COR-L47 (cell line): ENCODE measurements at places on chromosomes 13 and 19.

DNA sequence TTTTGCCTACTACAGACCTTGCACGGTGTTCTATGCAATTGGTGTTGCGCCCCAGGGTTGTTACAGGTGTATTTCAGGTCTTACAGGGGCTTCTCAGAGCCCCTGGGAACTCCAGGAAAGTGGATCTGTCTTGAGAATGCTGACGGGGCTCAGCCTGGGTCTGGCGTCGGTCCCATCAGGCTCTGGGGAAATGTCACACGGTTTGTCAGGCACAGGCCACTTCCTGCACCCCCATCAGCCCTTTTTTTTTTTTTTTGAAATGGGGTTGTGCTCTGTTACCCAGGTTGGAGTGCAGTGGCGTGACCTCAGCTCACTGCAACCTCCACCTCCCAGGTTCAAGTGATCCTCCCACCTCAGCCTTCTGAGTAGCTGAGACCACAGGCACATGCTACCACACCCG is 13.2 kb downstream of the CLEC4G start:
- DNase-seq, result no peak

DNA sequence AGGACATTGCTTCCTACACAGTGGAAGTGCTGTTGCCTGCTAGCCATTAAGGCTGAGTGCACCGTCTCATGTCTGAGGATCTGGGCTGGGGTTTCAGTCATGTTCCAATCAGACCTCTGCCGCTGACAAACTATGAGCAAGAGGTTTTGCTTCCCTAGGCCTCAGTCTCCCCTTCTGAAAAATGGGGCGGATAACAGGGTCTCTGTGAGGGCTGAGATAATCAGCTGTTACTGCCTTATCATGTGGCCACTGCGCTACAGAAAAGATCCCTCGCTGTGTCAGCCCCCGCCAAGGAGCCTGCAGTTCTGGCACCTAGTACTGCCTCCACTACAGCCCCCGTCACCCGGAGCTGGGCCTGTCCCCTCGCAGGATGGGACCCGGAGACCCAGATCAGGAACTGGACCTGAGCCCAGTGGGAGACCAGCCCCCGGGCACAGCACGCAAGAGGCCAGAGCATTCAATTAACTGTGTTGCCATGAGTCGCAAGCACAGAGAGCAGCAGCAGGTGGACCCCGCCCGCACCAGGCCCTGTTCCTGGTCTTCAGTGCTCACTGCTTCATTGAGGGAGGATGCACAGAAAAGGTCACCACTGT is 3.0 kb upstream of the PNKP start:
- DNase-seq, result no peak

GRCh38 chr13:98539666-98540065 is 37.2 kb downstream of the STK24 start:
- DNase-seq, result no peak

- DNase-seq, result no peak
These were observed 79.8 kb downstream of the ATP11A start for GRCh38 chr13:112769615-112770014.

GRCh38 chr13:40311356-40312101 is 354.9 kb downstream of the FOXO1 start:
- no peak for DNase-seq

DNA sequence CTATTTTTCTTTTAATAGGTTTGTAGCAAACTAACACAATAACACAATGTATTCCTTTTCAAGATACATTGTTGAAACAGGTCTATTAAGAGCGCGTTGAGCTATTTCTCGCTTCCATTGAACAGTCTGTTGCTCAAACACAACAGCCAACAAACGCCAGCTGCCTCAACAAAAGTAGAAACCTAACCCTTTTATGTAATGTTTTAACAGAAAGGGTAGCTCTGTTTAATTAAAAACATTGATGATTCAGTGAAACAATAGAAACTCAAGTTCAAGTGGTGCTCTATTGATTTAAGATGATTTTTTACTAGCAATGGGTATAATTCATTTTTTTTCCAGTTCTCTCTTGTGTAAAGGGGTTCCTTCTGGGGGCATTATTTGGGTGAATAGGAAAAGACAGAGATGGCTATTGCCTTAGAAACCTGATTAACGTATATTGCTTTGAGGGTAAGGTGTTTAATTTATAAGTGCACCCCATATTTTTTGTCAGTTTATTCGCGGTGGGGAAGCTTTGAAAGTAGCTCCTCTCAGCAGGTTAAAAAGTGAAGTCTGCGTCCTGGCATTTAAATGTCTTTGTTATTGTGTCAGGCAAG is 14.9 kb downstream of the ZIC2 start:
- DNase-seq, result peak; percentile 94

DNA sequence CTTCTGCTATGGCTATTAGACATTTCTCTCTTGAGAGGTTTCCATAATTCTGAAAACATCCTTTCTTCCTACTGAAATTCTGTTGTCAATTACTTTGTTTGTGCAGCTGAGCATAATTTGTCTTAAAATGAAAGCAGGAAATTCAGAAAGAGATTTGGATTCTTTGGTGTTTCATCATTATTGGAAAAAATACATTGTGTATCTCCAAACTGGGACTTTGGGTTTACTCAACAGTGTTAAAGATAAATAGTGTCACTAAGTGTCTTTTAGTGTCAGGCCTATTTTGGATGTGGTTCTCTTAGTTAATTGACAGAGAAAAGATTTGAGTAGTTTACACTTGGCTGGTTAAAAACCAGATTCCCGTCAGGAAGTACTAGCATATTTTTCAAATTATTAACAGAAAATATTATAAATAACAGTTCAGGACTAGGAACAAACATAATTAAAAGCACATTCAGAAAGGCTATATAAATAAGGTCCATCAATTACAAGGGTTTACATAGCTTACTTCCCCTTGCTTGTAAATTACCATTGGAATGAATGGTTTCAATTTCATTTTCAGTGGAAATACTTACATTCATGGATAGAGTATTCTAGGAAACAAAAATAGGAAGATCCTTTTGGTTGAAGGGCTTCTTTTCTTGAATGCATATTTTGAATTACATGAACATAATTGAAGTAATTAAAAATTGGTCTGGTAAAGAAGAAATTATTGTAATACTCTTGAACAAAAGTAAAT is 483.1 kb downstream of the GPC6 start:
- DNase-seq, result no peak

GRCh38 chr13:106487129-106487528 is 48.3 kb downstream of the EFNB2 start:
- DNase-seq, result no peak
